ENCODE measurements at places on chromosomes 3 and 15.
A peak's percentile ranks its signal among the peaks of the same experiment; 100 is the strongest.

- H3K4me1 ChIP-seq, result no peaks in the 10 kb centered on the region
- H3K4me3 ChIP-seq, result no peak overlapping the region
- no peak for DNase-seq
- no peaks in the 10 kb centered on the region for H3K27me3 ChIP-seq
Observed at GRCh38 chr15:32106401-32107381, 76.4 kb downstream of the CHRNA7 start.

DNA sequence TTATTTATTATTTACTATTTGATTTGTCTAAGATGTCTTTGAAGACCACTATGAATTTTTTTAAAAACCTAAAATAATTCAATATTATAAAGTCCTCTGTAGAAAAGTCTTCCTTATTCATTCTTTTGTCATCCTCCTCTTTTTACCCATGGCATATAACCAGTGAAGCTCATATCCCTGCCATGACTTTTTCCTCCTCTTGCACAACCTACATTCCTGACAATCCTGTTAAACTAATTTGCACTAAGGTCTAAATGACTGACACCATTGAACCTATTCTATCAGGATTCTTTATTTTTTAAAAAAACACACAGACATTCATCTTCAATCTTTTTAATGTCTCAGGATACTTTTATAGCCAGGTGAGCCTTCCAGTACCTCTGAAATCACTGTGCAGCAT, 159.9 kb upstream of the SLC2A2 start:
- H3K27ac ChIP-seq, result no peak overlapping the region
- H3K4me3 ChIP-seq, result no peak overlapping the region
- no peaks in the 10 kb centered on the region for H3K36me3 ChIP-seq
- H3K4me1 ChIP-seq, result no peaks in the 10 kb centered on the region

GRCh38 chr3:80788914-80789313, 972.5 kb downstream of the GBE1 start:
- H3K36me3 ChIP-seq, result no peaks in the 10 kb centered on the region
- H3K4me1 ChIP-seq, result no peaks in the 10 kb centered on the region
- H3K27me3 ChIP-seq, result no peaks in the 10 kb centered on the region
- H3K27ac ChIP-seq, result no peak overlapping the region
- DNase-seq, result no peak

DNA sequence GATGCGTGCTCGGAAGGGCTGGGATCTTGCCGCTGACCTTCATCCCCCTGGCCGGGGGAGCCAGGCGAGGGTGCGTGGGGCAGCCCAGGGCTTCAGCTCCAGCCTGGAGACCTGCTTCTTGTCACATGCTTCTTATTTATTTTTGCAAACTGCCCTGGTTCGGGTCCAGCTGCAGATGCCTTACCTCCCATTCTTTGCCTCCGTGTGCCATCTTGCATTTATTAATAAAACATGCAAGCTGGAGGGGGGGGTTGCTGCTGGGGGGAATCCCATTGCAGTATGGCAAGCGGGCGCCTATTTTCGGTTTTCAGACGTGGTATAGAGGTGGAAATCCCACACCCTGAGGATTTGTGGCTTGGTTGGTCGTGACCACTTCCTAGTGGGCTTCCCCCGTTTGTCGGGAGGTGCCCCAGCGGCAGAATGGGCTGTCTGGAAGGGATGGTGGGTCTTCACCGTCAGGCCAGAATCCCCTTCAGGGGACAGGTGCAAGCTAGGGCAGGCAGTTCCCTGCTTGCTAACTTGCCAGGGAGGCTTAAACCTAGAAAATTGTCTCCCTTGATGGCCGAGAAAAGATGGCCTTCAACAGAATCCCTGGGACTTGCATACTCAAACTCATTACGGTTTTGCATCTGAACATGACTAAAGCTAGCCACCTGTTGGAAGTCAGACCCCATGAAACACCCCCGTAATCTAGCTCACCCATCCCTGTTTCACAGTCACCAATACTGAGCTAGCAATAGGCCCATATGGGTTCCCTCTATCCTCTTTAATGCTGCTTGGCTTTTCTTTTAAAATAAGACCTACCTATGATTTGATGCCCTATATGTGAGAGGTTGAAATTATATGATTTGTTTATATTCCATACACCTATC, 569 bp downstream of the TMEM266 start:
- no peaks in the 10 kb centered on the region for H3K36me3 ChIP-seq
- no peak overlapping the region for H3K27ac ChIP-seq
- DNase-seq, result peak; percentile 71
- no peaks in the 10 kb centered on the region for H3K27me3 ChIP-seq

GRCh38 chr3:124786511-124787241, 56.4 kb downstream of the UMPS start:
- no peak overlapping the region for H3K27ac ChIP-seq
- no peaks in the 10 kb centered on the region for H3K27me3 ChIP-seq
- no peak overlapping the region for H3K4me3 ChIP-seq
- no peak for DNase-seq

DNA sequence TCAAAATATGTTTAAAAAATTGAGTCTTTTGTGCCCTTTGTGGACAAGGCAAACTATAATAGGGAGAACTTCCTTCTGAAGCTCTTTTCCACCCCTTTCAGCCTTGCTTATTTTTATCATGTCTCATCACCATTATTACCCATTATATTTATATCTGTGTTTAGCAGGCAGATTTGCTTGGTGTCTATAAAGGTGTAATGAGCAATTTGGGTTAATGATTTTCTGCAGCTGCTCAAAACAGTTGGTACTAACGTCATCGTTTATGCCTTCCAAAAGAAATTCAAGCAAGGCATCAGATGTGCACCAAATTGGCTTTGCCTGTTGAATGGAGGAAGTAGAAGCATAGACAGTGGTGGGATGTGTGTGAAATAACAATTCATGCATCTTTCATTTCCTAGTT, 483.7 kb upstream of the SGO1 start:
- H3K4me3 ChIP-seq, result no peak overlapping the region
- no peak overlapping the region for H3K27ac ChIP-seq
- no peaks in the 10 kb centered on the region for H3K27me3 ChIP-seq
- no peaks in the 10 kb centered on the region for H3K4me1 ChIP-seq
- no peak for DNase-seq

GRCh38 chr3:178767581-178767980, 231.3 kb downstream of the KCNMB2 start:
- no peaks in the 10 kb centered on the region for H3K36me3 ChIP-seq
- H3K4me3 ChIP-seq, result no peak overlapping the region
- H3K4me1 ChIP-seq, result no peaks in the 10 kb centered on the region
- no peak for DNase-seq
- no peak overlapping the region for H3K27ac ChIP-seq
- no peaks in the 10 kb centered on the region for H3K27me3 ChIP-seq

- H3K36me3 ChIP-seq, result no peaks in the 10 kb centered on the region
- H3K27ac ChIP-seq, result no peak overlapping the region
- H3K4me3 ChIP-seq, result no peak overlapping the region
Observed at GRCh38 chr3:171362575-171362974, 97.6 kb downstream of the TNIK start.

DNA sequence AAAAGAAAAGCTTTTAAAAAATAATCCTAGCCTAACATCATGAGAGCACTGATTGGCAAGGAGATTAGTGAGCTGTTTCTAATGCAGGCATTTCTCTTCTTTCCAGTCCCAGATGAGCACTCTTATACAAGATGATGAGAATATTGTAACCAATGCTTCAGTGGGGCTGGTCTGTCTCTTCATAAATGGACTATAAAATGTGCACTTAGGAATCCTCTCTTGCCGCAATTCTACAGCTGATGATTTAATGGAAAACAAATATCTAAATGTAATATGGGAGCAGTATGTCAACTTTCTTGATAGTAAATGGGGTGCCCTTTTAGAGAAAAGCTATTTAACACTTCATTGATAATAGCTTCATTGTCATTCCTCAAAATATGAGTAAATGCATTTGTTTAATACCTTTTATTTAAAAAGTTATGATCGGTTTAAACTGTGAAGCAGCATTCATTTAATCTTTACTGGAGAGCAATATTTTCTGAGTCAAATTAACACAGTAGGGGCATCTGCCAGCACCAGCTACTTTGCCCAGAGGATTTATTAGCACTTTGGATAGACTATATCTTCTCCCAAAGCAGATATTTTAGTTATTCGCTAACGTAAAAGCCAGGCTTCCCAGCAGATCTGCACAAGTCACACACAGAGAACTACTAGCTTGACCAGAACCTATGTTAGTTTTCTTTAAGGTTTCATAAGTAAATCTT, 985.9 kb downstream of the DIPK2A start:
- H3K27ac ChIP-seq, result no peak overlapping the region
- no peak overlapping the region for H3K4me3 ChIP-seq
- H3K36me3 ChIP-seq, result no peaks in the 10 kb centered on the region
- no peaks in the 10 kb centered on the region for H3K27me3 ChIP-seq
- no peaks in the 10 kb centered on the region for H3K4me1 ChIP-seq

DNA sequence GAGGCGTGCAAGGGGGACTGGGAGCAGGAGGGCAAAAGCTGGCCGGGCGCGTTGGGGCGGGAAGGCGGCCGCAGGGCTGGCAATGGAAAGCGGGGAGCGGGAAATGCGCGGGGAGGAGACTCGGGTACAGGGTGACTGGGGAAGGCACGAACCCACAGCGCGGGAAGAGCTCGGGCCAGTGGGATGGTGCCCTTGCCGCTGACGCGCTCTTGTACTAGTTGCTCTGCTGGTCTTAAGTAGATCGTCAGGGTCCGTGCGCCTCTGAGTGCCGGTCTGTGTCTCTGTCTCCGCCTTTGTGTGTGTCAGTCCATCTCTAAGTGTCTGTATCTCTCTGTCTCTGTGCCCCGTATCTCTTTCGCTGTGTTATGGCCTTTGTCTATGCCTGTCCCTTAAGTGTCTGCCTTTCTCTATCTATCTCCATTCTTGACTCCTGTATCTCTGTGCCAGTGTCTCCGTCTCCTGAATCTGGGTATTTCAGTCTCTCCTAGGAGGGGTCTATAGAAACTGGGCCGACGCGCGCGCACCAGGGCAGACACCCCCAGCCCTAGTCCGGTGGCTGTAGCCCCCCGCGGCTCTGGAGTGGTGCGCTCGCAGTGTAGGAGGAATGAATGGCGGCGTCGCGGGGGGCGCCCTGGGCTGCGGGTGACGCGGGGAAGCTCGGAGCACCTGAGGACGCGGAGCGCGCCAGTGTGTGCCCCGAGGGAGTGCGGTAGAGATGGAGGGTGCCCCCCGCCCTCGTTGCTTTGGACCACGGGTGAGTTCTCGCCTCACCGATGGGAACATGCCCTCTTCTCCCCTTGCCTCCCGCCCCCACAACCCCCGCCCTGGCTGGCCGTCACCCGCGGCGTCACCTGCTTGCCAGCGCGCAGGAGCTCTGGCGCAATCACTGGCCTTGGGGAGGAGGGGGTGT, 756 bp upstream of the CAMK2N2 start:
- H3K4me1 ChIP-seq, result peaks cover 27% of the 10 kb centered on the region
- no peaks in the 10 kb centered on the region for H3K36me3 ChIP-seq

DNA sequence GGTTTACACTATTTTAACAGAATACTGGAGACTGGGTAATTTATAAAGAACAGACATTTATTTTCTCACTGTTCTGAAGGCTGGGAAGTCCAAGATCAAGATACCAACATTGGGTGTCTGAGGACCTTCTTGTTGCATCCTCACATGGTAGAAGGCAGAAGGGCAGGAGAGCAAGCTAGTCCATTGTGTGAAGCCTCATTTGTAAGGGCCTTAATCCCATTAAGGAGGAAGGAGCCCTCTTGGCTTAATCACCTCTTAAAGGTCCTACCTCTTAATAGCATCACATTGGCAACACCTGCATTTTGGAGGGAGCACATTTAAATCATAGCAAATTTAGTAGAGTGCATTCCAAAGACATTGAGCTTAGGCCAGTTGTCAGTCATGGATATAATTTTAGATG, 26.2 kb downstream of the UBE2Q2 start:
- peaks cover 27% of the 10 kb centered on the region for H3K4me1 ChIP-seq
- H3K36me3 ChIP-seq, result peaks cover 14% of the 10 kb centered on the region
- no peak overlapping the region for H3K4me3 ChIP-seq
- H3K27me3 ChIP-seq, result no peaks in the 10 kb centered on the region

- DNase-seq, result peak; percentile 30
- H3K27me3 ChIP-seq, result no peaks in the 10 kb centered on the region
- H3K36me3 ChIP-seq, result peaks cover 4% of the 10 kb centered on the region
- peaks cover 72% of the 10 kb centered on the region for H3K4me1 ChIP-seq
- H3K27ac ChIP-seq, result peak overlapping the region; percentile 18
Observed at GRCh38 chr15:67140078-67140833, 74.9 kb downstream of the SMAD3 start.

- no peak overlapping the region for H3K4me3 ChIP-seq
- no peaks in the 10 kb centered on the region for H3K4me1 ChIP-seq
- no peaks in the 10 kb centered on the region for H3K27me3 ChIP-seq
- DNase-seq, result no peak
Observed at GRCh38 chr3:155231792-155232191, 61.7 kb downstream of the STRIT1 start.

GRCh38 chr3:159853506-159853864, 135.2 kb upstream of the IL12A start:
- H3K4me1 ChIP-seq, result peaks cover 16% of the 10 kb centered on the region
- H3K27ac ChIP-seq, result no peak overlapping the region
- H3K4me3 ChIP-seq, result no peak overlapping the region
- DNase-seq, result no peak
- no peaks in the 10 kb centered on the region for H3K27me3 ChIP-seq

DNA sequence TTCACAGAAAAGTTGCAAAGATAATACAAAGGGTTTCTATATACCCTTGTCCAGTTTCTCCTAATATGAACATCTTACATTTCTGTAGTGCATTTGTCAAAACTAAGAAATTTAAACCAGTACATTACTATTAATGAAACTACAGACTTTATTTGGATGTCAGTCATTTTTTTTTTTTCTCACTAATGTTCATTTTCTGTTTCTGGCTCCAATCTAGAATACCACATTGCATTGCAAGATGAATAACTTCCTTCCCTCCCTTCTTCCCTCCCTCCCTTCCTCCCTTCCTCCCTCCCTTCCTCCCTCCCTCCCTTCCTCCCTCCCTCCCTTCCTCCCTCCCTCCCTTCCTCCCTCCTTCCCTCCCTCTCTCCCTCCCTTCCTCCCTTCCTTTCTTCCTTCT, 509.2 kb upstream of the MCTP2 start:
- H3K36me3 ChIP-seq, result no peaks in the 10 kb centered on the region
- no peak overlapping the region for H3K27ac ChIP-seq
- no peak overlapping the region for H3K4me3 ChIP-seq
- H3K27me3 ChIP-seq, result no peaks in the 10 kb centered on the region

DNA sequence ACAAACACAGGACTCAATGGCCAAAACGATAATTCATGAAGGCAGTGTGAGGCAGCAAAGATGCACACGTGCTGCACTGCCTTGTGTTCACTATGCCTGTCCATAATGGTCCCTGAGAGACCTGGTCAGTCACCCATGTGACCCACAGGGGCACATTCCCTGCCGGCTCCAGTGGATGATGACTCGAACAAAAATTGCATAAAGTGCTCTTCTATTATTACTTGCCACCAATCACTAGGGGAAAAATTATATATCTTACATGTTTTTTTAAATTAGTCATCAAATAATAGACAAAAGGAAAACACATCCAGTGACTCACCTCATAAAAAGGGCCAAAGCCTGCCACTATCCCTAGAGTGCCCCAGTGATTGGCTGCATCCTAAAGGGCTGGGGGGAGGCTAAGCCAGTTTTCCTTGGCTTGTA, 47.5 kb downstream of the UBP1 start:
- no peak for DNase-seq
- H3K27me3 ChIP-seq, result no peaks in the 10 kb centered on the region
- no peak overlapping the region for H3K27ac ChIP-seq
- peaks cover 84% of the 10 kb centered on the region for H3K36me3 ChIP-seq
- H3K4me1 ChIP-seq, result no peaks in the 10 kb centered on the region

- no peak overlapping the region for H3K4me3 ChIP-seq
- H3K27ac ChIP-seq, result no peak overlapping the region
- no peaks in the 10 kb centered on the region for H3K4me1 ChIP-seq
- DNase-seq, result no peak
- no peaks in the 10 kb centered on the region for H3K36me3 ChIP-seq
Observed at GRCh38 chr15:91925794-91926193, 72.3 kb downstream of the SLCO3A1 start.

- no peak for DNase-seq
- H3K27me3 ChIP-seq, result no peaks in the 10 kb centered on the region
- H3K36me3 ChIP-seq, result no peaks in the 10 kb centered on the region
- H3K27ac ChIP-seq, result no peak overlapping the region
- no peak overlapping the region for H3K4me3 ChIP-seq
Observed at GRCh38 chr15:63344731-63345390, 36.8 kb downstream of the CA12 start.

Measured in B cell (primary cell).